H9 (cell line): ENCODE measurements at places on chromosomes 7 and 10. TPM values are rescaled to one million over a fixed set of nuclear protein-coding genes. Genes with fewer than 3 reads are reported as not detected.

CASTOR2 gene
- total RNA-seq: 26.3 and 26.5 TPM in 2 replicates

NCAPG2 gene
- 98.6 and 99.4 TPM in 2 replicates for total RNA-seq

KCNMA1 gene
- total RNA-seq: 1.7 and 2.0 TPM in 2 replicates

ITIH2 gene
- total RNA-seq: not detected in 2 replicates

CRPPA gene
- 1.6 and 1.9 TPM in 2 replicates for total RNA-seq

MEST gene
- total RNA-seq: 112 and 113 TPM in 2 replicates

HOXA9 gene
- total RNA-seq: not detected in 2 replicates

LIPN gene
- total RNA-seq: not detected in 2 replicates

HPSE2 gene
- 0.15 and 0.20 TPM in 2 replicates for total RNA-seq

PIK3AP1 gene
- 1.5 and 1.7 TPM in 2 replicates for total RNA-seq

HOXA4 gene
- total RNA-seq: not detected in 2 replicates

HEPACAM2 gene
- not detected in 2 replicates for total RNA-seq

DNA sequence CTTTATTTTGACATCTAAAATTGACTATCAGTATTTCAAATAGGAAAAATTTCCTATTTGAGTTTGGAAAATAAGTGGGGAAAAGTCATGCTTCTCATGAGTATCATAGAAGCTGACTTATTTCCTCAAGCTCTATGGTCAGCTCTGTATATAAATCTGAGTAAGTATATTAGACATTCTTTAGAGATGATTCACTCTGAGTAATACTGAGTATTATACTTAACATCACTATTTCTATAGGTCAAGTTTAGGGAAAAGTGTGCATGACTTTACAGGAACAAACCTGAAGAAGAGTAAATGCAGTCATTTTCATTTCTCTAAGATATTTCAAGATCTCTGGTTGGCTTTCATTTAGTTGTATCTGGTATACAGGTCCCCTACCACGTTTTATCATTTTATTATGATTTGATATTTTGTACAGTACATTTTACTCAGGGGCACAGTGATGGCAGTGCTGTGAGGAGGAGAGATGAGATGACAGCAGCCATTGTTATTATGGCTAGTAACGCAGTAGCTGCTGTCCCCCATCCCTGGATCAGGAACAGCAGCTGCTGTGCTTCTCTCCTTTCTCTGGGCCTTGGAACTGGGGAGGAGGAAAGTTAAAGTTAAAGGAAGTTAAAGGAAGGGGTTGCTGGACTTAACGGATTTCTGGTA, 15.2 kb downstream of the SND1 start:
- DNase-seq: no peak

GRCh38 chr7:53095731-53096501, 60.5 kb downstream of the POM121L12 start:
- no peak for DNase-seq

DNA sequence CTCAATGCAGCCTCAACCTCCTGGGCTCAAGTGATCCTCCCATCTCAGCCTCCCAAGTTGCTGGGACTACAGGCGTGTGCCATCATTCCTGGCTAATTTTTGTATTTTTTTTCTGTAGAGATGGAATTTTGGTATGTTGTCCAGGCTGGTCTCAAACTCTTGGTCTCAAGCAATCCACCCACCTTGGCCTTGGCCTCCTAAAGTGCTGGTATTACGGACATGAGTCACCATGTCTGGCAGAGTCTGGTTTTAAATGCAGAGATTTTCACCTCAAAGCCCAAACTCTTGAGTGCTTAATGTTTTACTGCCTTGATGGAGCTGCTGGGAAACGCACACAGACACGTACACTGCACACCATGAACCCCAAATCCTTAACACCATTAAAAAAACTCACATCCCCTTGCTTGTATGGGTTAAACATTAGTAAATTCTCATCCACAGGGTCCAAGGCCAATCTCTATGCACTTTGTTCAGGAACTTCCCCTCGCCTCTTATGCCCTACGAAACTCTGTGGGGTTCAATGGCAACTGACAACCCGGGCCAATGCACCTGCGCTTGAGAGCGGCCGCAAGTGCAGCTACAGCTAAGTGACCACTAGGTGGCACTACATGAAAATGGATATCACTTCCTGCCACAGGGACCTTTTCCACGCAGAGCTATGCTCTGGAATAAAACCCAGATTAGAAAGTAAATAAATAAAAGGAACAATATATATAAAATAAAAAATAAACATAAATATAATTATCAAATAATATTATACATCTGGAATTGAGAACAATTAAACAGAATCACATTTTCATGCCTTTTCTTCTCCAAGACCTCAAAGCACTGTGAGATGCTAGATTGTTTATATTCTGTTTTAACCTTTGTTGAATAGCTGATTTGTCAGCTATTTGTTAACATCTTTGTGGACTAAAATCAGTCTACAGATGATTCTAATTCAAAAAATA, 66.9 kb upstream of the AFAP1L2 start:
- peak; percentile 66 for DNase-seq

DNA sequence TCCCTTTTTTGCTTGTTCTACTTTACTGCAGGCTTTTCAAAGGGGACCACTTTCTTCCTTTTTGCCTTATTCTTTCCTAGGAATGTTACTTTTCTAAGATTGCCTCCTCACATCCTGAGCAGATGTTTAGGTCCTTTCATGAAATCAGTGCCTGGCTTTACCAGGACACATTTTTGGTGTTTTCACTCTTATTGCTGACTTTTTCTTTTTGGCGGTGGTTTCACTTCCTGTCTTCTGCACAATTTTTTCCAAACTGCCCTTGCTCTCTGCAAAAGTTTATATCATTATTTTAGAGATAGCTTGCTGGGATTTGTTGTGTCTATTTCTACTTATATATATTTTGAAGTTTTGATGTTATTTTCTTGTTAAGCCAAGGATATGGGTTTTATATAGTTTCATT, 332.2 kb upstream of the MTPN start:
- DNase-seq: no peak

DNA sequence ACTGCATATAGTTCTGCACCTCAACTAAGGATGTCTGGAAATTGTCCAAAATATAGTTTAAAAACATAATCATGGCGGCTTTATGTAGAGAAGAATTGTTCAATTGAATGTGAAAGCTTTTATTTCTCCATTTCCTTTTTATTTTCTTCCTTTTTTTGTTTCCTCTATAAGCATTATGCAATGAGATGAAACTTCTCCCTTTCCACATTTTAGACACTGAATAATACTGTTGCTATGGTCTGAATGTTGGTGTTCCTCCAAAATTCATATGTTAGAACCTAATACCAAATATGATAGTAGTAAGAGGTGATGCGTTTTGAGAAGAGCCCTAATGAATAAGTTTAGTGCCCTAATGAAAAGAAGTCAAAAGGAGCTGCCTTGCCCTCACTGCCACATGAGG, 175.0 kb downstream of the RNLS start:
- DNase-seq: no peak

DNA sequence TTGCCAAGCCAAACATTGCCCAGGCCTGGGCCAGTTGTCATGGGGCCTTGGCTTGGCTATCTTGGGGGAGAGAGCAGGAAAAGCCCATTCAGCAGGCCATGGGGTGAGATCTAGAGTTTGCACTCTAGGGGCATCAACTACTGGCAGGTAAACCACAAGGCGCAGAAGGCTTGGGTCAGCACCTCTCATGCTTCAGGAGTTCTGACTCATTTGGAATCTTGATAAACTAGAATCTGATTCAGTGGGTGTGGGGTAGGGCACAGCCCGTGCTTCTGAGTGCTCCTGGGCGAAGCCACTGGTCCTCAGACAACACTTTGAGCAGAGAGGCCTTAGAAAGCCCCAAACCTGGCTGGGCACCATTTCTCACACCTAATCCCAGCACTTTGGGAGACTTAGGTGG, 81.1 kb downstream of the RGS10 start:
- no peak for DNase-seq

- DNase-seq: no peak
Measured at GRCh38 chr7:112806156-112806555, 16.0 kb upstream of the TMEM168 start.

GRCh38 chr7:92028226-92028625, 87.6 kb downstream of the AKAP9 start:
- no peak for DNase-seq

DNA sequence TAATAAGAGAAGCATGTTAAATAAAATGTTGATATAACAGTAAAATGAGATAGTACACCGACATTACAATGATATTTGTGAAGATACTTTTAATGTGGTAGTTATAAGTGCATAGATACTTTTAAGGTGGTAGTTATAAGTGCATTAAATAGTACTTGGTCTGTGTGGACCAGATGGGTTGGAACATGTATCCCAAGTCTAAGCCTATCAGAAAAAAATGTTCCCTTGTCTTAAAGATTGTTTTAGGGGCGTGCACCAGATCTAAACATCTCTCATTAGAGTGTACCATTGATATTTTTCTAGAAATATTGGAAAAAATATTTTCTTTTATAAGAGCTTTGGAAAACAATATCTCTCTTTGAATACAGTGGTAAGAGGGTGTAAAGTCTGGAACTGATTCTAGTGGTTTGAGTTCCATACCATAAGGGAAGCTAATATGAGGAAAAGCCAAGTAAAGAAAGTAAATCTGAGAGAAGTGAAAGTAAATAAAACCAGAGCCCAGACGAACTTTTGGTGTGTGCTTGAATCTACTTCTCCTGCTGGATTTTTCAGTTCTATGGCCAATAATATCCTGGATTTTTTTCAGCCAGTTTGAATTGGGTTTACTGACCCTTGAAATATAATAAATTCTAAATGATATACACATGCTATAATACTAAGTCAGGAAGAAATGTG, 175.3 kb downstream of the MBL2 start:
- DNase-seq: no peak

DNA sequence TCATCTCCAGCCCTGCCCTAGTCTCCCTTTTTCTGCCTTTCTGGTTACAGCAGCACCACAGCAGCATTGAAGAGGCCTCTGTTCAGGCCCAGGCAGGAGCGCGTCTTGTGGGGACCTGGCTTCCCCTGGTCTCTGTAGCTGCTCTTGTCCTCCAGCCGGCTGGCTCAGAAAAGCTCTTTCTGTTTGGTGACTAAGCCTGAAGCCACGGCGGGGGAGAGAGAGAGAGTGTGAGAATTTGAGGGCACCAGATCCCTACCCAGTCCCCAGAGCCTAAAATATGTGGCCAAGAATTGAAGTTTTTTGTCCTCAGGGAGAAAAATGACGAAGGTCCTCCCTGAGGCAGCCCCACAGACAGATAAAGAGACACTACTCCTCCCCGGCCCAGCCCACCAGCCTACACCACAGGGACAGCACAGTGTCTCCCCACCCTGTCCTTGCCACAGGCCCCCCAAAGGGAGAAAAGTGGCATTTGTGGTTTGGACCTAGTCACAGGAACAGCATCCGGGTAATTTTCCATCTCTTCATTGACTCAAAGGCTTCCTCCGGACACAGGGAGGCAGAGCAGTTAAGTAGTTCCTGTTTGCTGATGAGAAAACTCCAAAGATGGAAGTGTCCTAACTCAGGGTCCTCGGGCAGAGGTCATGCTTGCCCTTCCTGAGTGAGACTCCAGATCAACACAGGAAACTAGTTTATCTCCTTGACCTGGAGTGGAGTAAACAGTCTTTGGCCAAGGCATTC, 13.3 kb upstream of the FAM180A start:
- DNase-seq: no peak

- no peak for DNase-seq
Measured at GRCh38 chr10:106401161-106401560, 763.3 kb downstream of the SORCS1 start.

- no peak for DNase-seq
Measured at GRCh38 chr7:90621125-90621746, 25.1 kb downstream of the CDK14 start.

DNA sequence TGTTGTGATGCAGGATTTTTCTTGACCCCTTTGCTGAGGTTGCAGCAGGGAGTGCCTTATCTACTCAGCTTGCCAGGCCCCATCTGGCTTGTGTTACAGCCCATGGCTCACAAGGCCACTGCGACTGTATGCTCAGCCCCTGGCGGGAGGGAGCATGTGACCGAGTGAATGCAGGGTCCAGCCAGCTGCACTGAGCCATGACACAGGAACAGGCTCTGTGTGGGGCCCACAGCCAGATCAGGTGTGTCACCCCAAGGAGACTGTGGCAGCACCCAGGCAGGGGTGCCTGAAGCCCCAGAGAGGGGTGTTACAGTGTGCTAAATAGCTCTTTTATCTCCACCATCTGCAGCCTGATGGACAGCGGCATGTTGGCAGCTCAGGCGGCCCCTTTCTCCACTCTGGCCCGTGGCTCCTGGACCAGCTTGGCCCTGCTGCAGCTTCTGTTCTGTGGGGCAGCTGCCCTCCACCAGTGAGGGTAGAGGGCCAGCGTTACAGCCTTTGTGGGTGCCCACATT, 2.6 kb upstream of the PCBD1 start:
- DNase-seq: peak; percentile 55

GRCh38 chr10:78756604-78757343, 312.0 kb upstream of the ZMIZ1 start:
- DNase-seq: no peak

GRCh38 chr10:77093126-77093525, 544.5 kb downstream of the KCNMA1 start:
- no peak for DNase-seq

GRCh38 chr7:155763691-155764437, 48.4 kb downstream of the SHH start:
- no peak for DNase-seq

DNA sequence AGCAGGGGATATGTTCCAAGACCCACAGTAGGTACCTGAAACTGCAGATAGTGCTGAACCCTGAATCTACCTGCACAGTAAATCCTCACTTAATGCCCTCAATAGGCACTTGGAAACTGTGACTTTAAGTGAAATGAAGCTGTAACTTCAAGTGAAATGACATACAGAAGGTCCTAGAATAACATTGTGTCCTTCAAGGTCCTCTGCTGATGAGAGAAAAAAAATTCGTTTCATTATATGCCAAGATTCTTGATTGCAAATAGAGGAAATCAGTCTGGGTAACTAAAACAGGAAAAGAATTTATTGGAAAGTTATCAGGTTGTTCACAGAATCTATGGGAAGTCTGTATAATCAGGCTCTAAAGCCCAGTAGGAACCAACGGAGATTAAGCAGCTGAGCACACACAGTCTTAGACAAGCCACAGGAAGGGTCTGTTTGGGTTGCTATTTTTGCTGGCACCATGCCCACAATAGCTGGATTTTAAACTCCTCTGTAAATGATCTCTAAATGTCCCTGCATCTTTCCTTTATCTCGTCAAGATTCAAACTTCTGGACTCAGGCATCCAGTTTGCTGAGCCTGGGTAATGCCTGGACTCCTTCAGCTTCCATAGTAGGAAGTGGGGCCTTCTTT, 57.5 kb downstream of the EXOC4 start:
- DNase-seq: no peak

- DNase-seq: no peak
Measured at GRCh38 chr10:59287587-59288255, 74.6 kb downstream of the FAM13C start.
